ENCODE measurements at places on chromosomes 12 and 14. TPM values are rescaled to one million over a fixed set of nuclear protein-coding genes. Genes with fewer than 3 reads are reported as not detected.
A peak's percentile ranks its signal among the peaks of the same experiment; 100 is the strongest.

DNA sequence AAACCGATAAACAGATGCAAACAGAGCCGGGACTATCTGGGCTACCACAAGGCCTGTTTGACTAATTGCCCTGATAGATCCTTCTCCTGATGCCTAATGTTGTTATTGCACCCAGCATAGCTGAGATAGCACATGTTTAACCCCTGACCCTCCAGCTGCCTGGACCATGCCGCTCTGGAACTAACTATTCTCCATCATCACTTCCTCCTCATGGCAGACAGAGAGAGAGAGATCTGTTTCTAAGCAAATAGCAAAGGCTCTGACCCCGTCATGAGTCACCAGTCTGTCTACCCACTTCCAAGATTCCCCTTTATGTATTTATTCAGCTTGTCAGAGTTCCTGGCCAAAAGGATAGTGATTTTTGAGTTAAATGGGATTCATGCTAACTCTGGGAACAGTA lies 58.2 kb upstream of the FLRT2 start:
- no peak for DNase-seq

- no peak for DNase-seq
Measured at GRCh38 chr14:33352821-33353220, 414.1 kb downstream of the NPAS3 start.

DNA sequence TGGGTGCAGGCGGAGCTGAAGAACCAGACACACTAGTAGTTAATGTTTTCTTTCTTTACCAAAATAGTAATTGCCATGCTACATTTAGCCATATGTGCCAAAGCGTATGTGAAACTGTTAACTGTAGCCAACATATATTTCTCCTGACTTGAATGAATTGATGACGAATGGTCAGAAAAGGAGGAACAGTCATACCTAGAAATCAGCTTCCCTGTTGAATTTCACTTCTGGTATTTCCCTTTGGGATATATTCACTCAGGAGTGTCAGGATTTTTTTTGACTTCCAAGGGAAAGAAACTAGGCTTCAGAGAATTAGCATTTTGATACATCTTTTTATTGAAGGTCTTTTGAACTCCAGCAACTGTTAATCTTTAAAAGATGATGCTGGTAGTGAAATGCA lies 87.0 kb downstream of the ERC1 start:
- no peak for DNase-seq

DNA sequence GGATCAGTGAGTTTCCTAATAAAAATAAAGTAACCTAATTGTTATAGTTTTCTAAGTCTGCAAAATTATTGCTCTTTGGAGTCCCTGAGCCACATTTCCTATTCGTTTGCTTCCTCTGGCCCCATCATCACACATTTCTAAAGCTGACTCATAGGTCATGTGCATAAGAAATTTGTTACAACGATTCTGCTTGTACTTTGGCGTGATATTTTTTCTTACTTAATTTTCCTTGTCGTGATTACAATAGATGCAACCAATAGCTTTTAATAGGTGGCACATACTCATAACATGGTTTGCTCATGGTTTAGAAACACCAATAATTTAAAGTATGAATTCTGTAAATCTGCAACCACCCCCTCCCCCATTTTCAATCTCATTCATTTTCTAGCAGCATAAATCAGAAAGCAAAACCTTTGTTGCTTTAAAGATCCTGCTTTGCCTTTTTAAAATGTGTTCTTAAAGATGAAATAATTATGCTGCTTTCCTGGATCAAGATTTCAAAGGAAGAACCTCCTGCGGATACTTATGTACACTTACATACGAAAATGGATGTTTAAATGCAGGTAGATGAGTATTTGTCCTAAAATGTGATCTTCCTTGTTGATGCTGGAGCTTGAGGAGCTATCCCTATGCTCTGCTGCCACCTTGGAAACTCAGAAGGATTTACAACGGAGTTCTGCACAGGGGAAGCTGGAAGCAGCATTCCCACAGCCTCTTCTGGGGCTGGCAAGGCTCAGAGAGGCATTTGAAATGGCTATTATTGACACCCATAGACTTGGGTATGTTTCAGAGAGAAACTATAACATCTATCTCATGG lies 1.7 kb upstream of the FLRT2 start:
- DNase-seq = peak; percentile 34

DNA sequence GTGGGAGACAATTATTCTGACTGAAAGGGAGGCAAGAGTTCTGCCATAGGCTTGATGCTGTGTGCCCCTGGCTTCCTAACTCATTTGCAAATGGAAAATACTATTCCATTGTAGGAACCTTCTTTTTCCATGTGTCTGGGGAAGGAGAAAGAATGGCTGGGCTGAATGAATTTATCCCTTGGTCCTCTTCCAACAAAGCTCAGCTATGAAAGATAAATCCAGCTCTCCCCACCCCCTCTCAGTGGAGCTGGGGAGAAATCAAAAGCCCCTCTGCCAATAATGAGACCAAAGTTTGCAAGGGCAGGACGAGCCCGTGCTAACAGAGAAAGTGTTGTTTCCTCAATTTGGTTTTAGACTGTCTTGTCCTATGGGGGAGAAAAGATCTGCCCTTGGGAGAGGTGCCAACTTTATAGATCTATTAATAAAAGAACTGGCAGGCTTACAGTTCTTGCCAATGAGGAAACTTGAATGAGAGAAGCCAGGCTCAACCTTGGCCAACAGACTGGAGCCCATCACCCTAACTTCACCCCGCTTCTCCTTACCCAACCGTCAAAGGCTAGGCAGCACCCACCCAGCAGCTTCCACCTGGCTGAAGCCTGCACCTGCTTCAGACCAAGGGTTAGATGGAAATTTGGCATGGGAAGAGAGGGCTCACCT lies 8.9 kb upstream of the TCL1B start:
- DNase-seq = no peak

DNA sequence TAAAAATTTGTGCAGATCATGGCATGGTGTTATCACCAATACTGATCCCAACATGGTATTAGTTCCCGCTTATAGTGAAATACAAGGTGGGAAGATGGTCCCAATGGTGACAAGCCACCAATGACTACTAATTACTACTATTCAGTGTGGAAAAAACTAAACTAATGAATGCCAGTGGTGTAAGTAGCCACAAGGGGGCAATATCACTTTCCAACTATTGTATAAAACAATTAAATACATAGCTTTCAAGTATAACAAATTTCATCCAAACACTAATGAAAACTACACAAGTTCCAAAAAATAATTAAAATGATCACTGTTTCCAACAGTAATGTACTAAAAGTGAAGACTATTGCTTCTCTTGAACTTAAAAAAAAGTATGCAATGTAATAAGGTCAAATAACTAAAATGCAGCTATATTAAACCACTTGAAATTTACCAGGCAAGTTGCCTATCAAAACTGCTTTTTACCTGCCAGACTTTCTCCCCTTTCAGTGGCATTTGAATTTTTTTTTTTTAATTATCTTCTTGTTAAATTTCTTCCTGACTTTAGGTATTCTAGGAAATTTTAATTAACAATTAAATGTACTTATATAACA lies 58.0 kb downstream of the PAPLN start:
- DNase-seq = peak; percentile 13

GRCh38 chr14:101105045-101105444 lies 201.5 kb upstream of the RTL1 start:
- DNase-seq = no peak

- no peak for DNase-seq
Measured at GRCh38 chr12:68222326-68222725, 3.3 kb downstream of the IL26 start.

GRCh38 chr14:35202195-35202594 lies 79.8 kb downstream of the PRORP start:
- no peak for DNase-seq

DNA sequence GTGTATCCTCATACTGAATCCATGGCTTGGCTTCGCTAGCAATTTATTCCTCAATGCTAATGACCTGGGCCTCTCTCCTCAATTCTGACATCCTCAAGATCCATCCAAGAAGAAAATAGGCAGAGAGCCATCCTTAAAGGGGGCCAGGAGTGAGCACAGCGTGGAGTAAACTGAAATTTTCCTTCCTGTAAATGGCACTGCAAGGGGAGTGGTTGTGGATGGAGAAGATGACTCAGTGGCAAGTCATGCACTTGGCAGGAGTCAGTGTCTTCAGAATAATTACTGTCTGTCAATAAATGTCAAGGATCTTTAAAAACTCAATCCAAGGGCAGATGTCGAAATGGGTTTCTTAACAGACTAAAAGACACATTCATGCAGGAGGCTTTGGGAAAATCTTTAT lies 88.0 kb upstream of the TMEM132C start:
- DNase-seq = no peak

GRCh38 chr12:77031745-77032144 lies 33.6 kb downstream of the E2F7 start:
- DNase-seq = no peak

GRCh38 chr14:91098591-91098990 lies 15.3 kb upstream of the DGLUCY start:
- no peak for DNase-seq

- no peak for DNase-seq
Measured at GRCh38 chr12:26940516-26941214, 2.4 kb downstream of the FGFR1OP2 start.

DNA sequence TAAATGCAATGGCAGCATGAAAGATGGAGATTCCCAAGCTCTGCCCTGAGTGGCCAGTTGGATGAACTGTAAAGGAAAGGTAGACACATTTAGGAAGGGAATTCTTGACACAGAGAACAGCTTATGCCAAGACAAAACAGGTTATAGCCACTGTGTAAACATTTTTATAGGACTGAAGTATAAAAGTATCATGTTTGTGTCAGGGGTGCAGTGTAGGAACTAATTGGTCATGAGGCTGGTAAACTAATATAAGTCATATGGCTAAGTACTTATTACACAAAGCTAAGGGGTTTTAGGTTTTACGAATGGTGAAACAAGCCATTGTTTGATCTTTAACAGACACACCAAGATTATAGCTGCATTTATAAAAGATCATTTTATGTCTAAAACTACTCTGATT lies 207.7 kb upstream of the SLC16A7 start:
- DNase-seq = no peak

DNA sequence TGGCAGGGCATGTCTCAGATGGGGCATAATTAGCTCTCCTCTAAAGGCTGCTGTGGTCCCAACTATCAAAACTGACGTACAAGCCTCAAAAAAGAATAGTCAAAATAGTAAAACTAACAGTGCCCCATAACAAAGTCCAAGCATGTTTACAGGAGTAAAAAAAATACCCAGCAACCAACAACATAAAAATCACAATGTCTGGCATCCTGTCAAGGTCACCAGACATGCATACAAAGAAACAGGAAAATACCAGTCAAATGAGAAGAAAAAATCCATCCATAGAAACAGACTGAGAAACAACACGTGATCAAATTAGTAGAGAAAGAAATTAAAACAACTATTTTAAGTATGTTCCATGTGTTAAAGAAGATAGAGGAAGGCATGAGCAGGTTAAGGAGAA lies 131.2 kb upstream of the C14orf180 start:
- no peak for DNase-seq

GRCh38 chr12:50218386-50218785 lies 51.2 kb upstream of the CERS5 start:
- DNase-seq = no peak

GRCh38 chr14:74203639-74204038 lies 35.6 kb upstream of the VSX2 start:
- DNase-seq = no peak

DNA sequence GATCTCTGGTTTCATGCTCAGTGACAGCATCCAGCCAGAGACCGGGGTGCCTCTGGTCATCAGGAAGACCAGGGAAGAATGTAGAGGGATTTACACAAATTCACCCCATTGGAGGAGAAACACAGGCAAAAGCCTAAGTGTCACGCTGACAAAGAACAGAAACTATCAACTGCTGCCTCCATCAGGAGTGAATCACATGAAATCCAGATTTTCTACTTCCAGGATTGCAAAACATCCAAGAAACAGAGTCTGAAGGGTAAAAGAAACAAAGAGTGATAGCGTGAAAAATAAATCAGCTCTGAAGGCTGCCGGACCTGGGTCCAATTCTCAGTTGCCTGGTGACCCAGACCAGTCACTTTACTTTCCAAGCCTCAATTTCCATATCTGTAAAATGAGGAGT lies 136.1 kb upstream of the MAP1LC3B2 start:
- no peak for DNase-seq

CPNE8 gene
- 3.5 TPM for total RNA-seq

SIRT4 gene
- 2.2 TPM for total RNA-seq

FGD4 gene
- total RNA-seq = 49.3 TPM

GYS2 gene
- not detected for total RNA-seq

Measured in prostate gland (tissue), 2 donors.